ENCODE measurements at places on chromosomes 2 and 18.

- DNase-seq: no peak
Measured at GRCh38 chr2:52821631-52822030, 946.0 kb upstream of the CHAC2 start.

- DNase-seq: no peak
Measured at GRCh38 chr2:213234641-213235040, 49.6 kb upstream of the SPAG16 start.

DNA sequence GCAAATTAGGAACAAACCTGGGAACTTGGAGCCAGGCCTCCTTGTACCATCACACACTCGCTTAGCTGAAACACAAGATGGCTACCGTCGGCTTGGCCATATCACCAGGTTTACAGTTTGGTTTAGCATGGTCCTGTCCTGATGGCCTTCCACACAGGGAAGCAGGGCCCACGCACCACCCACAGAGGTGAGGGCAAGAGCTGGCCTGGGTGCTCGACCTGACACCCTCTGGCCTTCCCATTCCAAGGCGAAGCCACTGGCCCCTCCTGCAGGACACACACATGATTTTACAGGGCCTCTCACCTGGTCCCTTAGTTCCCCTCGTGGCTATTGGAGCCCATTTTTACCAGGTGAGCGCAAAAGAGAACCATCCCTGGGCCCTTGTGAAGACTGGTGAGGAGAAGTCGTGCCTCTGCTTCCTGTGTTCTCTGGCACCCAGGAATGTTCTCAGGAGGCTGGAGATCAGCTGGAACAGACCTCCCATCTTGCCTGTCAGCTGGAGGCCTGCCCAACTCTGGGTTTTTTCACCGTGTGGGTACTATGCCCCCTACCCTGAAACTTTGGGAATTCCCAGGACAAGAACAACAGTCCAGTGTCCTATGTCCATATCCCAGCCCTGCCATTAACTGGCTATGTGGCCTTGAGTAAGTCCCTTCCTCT lies 53.0 kb upstream of the FOSL2 start:
- no peak for DNase-seq

DNA sequence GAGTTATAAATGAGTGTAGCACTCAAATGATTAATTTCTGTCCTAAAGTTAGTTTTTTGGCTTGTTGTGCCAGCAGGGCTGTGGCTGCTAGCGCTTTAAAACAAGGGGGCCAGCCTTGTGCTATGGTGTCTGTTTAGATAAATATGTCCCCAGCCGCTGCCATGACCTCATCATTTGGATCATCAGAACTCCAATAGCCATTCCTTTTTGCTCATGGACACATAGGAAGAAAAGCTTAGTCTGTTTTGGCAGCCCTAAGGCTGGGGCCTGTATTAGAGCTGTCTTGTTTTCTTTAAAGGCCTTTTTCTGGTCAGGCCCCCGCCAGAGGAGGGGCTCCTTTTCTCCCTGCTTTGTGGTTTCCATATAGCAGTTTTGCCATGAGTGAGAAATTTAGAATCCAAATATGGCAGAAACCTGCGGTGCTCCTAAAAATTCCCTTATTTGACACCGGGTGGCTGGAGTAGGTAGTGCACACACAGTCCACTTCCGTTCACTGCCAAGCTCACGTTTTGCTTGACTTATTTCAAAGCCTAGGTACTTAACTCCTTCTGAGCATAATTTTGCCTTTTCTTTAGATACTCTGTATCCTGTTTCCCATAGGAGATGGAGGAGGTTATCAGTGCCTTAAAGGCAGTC lies 60.4 kb upstream of the SLC35G4 start:
- DNase-seq: no peak

DNA sequence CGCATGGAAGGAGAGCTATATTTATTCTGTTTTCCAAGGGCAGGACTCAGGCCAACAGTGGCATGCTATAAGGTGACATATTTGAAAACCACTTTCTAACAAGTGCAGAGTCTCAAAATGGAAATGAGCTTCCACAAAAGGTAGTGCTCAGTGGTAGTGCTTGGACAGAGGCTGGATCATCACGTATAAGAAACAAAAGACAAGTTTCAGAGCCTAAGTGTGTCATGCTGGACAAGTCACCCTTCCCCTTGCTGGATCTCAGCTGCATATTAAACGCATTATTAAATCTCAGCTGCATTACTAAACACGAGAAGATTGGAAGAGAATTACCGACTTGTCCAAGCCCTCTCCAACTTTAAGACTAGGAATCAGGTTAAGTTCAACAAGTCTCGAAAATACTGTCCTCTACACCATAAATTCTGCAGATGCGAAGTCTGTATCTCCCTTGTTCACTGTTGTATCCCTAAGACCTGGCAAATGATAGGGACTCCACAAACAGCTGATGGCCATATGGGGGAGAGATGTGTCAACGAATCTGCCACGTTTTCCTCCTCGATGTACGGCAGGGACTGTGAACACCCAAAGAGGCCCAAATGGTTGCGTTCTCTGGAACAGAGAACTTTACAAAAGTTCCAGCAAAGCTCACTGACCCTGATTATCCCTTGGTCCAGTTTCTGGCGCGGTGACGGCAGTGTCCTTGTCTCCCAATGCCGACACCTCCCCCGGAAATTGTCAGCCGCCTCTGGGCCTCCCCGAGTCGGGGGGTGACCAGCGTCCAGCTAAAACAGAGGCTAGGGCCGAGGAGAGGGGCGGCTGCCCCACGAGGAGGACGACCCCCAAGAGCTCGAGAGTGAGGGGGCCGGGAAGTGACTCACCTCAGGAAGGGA lies 611 bp downstream of the NOL10 start:
- peak; percentile 67 for DNase-seq

GRCh38 chr2:44135771-44136170 lies 32.9 kb upstream of the PPM1B start:
- no peak for DNase-seq

DNA sequence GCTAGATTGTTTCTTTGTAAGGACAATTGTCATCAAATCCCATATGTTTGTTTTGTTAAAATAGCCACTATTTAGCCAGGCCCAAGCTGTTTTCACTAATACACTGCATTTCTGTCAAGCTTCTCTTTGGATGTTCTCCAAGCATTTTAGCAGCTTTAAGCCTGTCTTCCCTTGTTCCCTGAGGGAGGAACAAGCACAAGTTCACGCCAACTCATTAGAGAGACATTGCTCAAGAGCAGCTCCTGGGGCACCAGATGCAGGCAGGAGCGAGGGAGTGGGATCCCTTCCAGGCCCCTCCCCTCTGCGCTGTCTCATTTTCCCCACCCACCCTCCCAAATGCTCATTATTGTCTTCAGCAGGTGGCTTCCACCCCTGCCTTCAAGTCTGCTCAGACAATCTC lies 32.6 kb upstream of the PPP3R1 start:
- no peak for DNase-seq

All from cortex of kidney (tissue), 1 donor.